ENCODE measurements at places on chromosomes 4 and X.

- no peak for DNase-seq
Measured at GRCh38 chr4:3416270-3416669, 25.5 kb upstream of the HGFAC start.

- no peak for DNase-seq
Measured at GRCh38 chr4:152462047-152462446, 73.8 kb downstream of the FBXW7 start.

DNA sequence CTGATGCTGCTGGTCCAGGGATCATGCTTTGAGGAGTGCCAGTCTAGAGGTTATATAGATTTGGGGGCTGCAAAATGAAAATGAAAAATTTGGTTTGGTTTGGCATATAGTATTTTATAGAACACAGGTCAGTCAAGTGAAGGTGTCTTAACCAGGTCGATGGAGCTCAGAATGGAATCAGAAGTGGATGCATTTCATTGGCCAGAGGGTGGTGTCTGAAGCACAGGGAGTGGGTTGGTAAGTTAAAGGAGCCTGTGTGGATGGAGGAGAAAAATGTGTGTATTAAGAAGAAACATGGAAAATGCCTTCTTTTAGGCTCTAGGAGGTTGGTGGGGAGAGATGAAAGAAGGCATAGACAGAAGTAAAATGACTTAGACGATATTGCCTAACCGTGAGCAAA is 8.6 kb downstream of the GALNT7 start:
- DNase-seq, result no peak

GRCh38 chrX:24081661-24082154 is 27.0 kb downstream of the EIF2S3 start:
- peak; percentile 12 for DNase-seq

DNA sequence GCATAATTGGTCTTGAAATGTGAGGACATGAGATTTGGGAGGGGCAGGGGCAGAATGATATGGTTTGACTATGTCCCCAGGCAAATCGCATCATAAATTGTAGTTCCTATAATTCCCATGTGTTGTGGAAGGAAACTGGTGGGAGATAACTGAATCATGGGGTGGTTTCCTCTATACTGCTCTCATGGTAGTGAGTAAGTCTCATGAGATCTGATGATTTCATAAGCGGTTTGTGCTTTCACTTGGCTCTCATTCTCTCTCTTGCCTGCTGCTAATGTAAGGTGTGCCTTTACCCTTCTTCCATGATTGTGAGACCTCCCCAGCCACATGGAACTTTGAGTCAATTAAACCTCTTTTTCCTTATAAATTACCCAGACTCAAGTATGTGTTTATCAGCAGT is 2595.9 kb downstream of the PCDH7 start:
- no peak for DNase-seq

GRCh38 chr4:108620101-108620932 is at the start of gene RPL34:
RPL34 (plus strand) TSS chr4:108620576; CDS start chr4:108621960, 1,384 bp downstream.
- DNase-seq, result peak; percentile 95

- DNase-seq, result no peak
Measured at GRCh38 chr4:152223600-152223999, 312.3 kb downstream of the FBXW7 start.

GRCh38 chr4:40281913-40282312 is 53.2 kb upstream of the CHRNA9 start:
- no peak for DNase-seq

DNA sequence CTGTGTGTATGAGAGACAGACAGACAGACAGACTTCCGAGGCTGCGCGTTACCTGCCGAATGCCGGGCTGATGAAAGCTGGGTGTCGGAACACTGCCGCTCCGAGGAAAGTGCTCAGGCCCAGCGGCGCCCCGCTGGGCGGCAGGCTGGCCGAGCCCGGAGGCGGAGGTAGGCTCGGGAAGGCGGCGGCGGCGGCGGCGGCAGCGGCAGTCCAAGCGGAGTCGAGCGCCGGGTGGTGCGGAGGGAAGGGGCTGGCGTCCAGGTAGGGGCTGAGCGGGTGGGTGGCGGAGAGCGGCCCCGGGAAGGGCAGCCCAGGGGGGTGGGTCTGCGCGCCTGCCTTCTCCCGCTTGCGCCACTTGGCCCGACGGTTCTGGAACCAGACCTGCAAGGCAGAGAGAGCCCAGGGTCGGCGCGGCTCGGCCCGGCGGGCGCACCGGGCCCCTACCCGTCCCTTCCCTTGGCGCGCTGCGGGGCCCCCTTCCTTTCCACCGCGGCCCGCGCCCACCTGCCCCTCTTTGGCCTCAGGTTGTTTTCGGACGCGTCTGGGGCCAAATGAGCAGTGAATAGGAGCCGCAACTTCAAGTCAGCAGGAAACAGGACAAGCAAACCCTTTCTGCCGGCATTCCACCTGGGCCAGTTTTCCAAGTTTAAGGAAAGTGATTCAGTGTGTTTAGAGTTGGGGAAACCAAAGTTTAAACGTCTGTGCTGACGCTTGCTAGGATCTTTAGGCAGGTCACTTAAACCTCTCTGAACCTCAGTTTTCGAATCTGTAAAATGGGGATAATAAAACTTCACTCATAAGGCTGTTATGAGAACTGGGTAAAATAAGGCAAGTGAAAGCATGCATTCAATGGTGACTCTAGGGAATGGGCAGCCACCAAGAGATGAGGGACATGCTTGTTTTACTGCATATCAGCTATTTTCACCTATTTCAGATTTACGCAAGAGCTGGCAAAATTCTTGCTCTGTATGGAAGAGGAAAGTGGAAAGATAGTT is 8.4 kb downstream of the ARX start:
- no peak for DNase-seq
